Heart right ventricle (tissue), 16 donors: ENCODE measurements at places on chromosomes 16 and 17.

GRCh38 chr16:86382067-86382773 lies 128.1 kb upstream of the FOXF1 start:
- DNase-seq = no peak
- no peaks in the 10 kb centered on the region for H3K4me1 ChIP-seq
- H3K36me3 ChIP-seq = no peaks in the 10 kb centered on the region
- H3K4me3 ChIP-seq = no peak overlapping the region
- H3K27ac ChIP-seq = no peak overlapping the region

GRCh38 chr17:73947966-73948355 lies 255.5 kb upstream of the RPL38 start:
- no peaks in the 10 kb centered on the region for H3K36me3 ChIP-seq
- peaks cover 6% of the 10 kb centered on the region for H3K4me1 ChIP-seq
- H3K27ac ChIP-seq = no peak overlapping the region
- no peak overlapping the region for H3K4me3 ChIP-seq
- peaks cover 68% of the 10 kb centered on the region for H3K27me3 ChIP-seq

- no peak overlapping the region for H3K4me3 ChIP-seq
- peak overlapping the region; percentile 78 for H3K27ac ChIP-seq
- peak; percentile 29 for DNase-seq
- no peaks in the 10 kb centered on the region for H3K36me3 ChIP-seq
- peaks cover 10% of the 10 kb centered on the region for H3K4me1 ChIP-seq
- no peaks in the 10 kb centered on the region for H3K27me3 ChIP-seq
Measured at GRCh38 chr16:68470461-68471150, 22.3 kb upstream of the SMPD3 start.

- peaks cover 21% of the 10 kb centered on the region for H3K4me1 ChIP-seq
- H3K27me3 ChIP-seq = no peaks in the 10 kb centered on the region
- peak; percentile 71 for DNase-seq
- peak overlapping the region; percentile 79 for H3K4me3 ChIP-seq
Measured at GRCh38 chr17:29931231-29931932, 1.4 kb upstream of the SSH2 start.

DNA sequence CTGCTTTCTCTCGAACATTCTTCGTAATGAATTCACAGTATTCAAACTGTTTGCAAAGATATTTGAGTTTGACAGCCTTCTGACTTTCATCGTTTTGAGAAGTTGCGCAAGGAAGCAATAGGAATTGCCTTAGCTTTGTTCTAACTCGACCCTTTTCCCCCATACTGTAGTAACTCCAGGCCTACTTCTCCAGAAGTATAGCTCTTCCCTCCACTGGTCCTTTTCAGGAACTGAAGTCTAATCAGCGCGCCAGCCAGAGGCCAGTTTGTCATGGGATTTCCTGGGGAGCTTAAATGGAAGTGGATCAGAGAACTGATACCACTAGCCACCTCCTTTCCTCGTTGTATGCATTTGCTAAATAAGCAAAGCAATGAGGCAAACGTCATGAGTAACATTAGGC lies 27.9 kb downstream of the CDR2 start:
- peak overlapping the region; percentile 23 for H3K27ac ChIP-seq
- H3K27me3 ChIP-seq = no peaks in the 10 kb centered on the region
- H3K36me3 ChIP-seq = no peaks in the 10 kb centered on the region

DNA sequence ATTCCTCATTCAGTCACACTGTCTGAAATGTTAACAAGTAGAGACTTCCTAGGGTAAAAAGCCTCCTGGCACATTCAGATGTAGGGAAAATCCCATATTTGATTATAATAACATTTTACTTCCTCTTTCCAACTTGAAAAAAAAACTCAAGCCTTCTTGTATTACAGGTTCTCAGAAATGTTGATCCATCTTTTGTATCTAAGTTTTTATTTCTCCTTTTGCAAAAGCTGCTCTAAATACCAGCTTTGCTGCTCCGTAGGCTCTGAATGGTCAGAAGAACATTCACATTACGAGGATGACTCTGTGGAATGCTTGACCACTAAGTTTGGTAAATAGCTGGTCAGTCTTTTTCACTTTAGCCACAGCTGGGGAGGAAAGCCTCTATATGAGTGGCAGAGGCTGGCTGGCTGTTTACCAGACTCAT lies 13.2 kb upstream of the HEATR6 start:
- no peaks in the 10 kb centered on the region for H3K36me3 ChIP-seq
- no peaks in the 10 kb centered on the region for H3K27me3 ChIP-seq
- H3K4me1 ChIP-seq = no peaks in the 10 kb centered on the region

DNA sequence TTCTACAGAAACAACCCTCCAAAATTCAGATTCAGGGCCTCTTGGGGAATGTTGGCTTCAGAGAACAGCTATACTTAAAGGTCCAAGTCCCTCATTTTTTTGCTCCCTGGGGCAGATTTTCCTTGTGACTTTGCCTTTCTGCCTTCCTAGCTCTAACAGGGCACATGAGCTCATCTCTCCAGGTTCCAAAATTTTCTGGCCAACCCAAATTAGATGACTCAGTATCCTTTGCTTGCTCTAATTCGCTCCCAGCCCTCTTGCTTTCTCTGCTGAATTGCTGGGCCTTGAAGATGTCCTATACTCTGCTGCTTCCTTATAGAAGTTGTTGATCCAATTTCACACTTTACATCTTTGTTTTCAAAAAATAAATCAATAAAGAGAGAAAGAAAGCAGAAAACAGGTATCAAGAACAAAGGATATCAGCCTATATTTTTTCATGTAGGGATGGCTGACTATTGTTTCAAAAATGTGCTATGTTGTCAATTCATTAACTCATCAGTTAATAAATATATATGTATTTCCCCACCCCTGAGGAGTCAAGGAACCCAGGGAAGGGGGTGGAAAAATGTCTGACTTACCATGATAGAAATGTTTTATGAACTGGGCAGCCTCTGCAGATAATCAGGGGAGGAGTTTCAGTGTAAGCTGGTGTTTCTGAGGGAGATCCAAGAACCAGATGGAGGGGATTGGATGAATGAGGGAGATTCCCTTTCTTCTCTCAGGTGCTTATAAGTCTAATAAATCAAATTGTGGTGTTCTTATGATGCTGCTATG lies 1.0 kb upstream of the KRTAP4-2 start:
- no peak overlapping the region for H3K4me3 ChIP-seq
- no peak overlapping the region for H3K27ac ChIP-seq
- H3K36me3 ChIP-seq = no peaks in the 10 kb centered on the region
- H3K27me3 ChIP-seq = peaks cover 14% of the 10 kb centered on the region
- no peak for DNase-seq

DNA sequence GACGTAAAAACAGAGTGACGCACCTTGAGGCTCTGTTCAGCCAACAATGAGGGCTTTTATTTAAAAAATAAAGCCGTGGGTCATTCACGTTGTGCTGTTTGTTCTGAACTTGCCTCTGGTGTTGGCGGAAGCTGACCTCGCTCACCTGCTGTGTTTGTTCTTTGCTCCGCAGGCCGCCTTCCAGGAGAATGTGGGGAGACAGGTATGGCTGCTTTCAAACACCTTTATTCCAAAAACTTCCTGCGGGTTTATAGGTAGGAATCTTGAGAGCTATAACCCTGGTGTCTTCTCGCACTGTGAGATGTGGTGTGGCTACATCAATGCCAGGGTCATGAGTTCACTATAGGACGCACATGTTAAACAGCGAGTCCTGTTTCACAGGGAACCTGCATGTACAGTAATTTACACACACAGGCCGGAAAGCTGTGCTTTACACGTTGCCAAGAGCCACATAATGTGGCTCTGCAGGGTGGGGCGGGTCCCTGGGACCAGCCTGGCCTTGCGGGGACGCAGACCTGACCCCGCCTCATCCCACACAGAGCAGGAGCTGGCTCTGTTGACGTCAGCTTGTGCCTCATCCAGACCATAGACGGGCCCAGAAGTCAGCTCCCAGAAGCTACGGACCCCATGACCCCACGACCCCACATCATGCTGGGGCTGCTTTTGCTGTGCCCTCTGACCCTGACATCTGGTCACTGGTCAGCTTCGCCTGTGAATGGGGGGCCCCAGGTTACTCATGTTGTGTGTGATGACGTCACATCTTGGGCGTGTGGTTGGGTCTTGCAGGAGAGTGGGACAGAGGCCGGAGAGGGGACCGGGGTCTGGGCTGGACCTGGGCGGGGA lies 49.9 kb upstream of the ZNF750 start:
- H3K36me3 ChIP-seq = peaks cover 16% of the 10 kb centered on the region
- peaks cover 70% of the 10 kb centered on the region for H3K4me1 ChIP-seq
- no peaks in the 10 kb centered on the region for H3K27me3 ChIP-seq
- no peak overlapping the region for H3K27ac ChIP-seq
- DNase-seq = no peak

DNA sequence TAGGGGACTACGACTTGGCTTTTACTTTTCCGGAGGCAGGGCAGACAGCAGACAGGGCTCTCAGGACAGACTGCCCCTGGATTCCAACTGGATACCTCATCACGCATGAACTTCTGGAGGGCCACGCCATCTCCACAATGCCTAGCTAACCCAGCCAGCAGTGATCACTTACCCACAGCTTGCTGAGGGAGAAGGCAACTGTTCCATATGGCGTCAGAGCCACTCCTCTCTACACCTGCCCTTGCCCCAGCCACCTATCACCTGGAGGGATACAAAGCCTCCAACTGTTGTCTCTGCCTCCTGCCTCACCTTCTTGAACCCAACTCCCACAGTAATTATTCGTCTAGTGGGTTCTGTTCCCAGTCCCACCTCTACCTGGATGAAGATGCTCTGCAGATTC lies 8.8 kb downstream of the MYO19 start:
- no peak overlapping the region for H3K27ac ChIP-seq
- peaks cover 5% of the 10 kb centered on the region for H3K4me1 ChIP-seq
- no peak overlapping the region for H3K4me3 ChIP-seq
- DNase-seq = no peak

- DNase-seq = no peak
- no peaks in the 10 kb centered on the region for H3K36me3 ChIP-seq
- H3K27me3 ChIP-seq = peaks cover 53% of the 10 kb centered on the region
- H3K27ac ChIP-seq = no peak overlapping the region
- H3K4me3 ChIP-seq = no peak overlapping the region
Measured at GRCh38 chr17:79273660-79274059, 199.0 kb downstream of the ENGASE start.

DNA sequence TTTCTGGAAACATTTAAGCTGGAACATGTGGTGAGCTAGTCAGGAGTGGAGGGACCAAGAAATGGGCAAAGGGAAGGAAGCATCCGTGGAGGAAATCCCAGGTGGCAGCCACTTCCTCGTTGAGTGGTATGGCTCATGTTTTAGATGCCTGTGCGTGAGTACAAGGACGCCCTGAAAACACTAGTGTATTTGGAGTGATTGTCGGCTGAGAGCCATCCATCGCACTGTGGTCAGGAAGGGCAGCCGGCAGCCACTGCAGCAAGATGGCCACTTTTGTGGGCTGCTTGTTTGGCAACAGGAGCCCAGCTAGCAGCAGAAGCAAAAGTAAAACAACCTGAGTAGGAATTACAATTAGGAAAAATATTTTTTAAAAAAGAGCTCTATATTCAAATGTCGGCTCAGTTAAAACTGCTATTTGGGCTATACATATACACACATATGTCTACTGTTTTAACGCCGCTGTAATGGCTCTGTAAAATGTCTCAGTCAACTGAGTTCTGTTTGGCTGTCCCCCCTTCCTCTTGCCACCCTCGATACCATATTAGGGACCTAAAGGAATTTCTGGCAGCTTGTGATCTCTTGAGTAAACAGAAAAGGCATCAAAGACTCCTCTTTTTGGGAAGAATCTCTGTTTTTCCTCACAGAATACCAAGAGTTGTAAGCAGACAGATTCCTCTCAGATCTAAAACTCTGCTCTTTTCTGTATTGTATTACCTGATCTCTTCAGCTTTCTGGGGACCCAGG lies 39.2 kb downstream of the BRD7 start:
- H3K4me1 ChIP-seq = no peaks in the 10 kb centered on the region
- no peak for DNase-seq
- no peak overlapping the region for H3K27ac ChIP-seq
- H3K4me3 ChIP-seq = no peak overlapping the region
- no peaks in the 10 kb centered on the region for H3K27me3 ChIP-seq

DNA sequence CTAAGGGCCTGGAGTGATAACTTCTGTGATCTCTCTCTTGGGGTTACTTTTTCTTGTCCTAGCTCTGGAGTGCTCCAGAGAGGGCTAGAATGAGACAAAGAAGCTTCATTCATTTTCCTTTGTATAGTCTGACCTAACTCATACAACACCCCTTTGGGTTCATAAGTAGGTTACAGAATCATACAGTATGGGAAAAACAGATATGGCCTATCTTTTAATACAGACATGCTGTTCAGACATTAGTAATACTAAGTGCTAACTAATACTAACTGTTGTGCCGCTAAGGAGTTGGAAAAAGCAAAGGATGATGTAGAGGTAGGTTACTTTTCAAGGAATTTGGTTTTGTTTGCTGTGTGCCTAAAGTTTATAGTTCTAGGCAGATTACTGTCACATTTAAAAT lies 84.7 kb downstream of the NLK start:
- H3K27ac ChIP-seq = no peak overlapping the region
- no peaks in the 10 kb centered on the region for H3K36me3 ChIP-seq
- no peaks in the 10 kb centered on the region for H3K27me3 ChIP-seq
- no peak for DNase-seq
- no peaks in the 10 kb centered on the region for H3K4me1 ChIP-seq

- no peak for DNase-seq
- peak overlapping the region; percentile 64 for H3K4me3 ChIP-seq
- no peaks in the 10 kb centered on the region for H3K36me3 ChIP-seq
- H3K27me3 ChIP-seq = peaks cover 3% of the 10 kb centered on the region
- peaks cover 25% of the 10 kb centered on the region for H3K4me1 ChIP-seq
- H3K27ac ChIP-seq = peak overlapping the region; percentile 81
Measured at GRCh38 chr17:79776376-79777119, 1.4 kb upstream of the CBX2 start.

GRCh38 chr16:20249211-20249610 lies 78.1 kb downstream of the GP2 start:
- peaks cover 5% of the 10 kb centered on the region for H3K27me3 ChIP-seq
- H3K4me1 ChIP-seq = no peaks in the 10 kb centered on the region
- no peaks in the 10 kb centered on the region for H3K36me3 ChIP-seq
- DNase-seq = no peak

GRCh38 chr16:79587897-79588296 lies 12.6 kb downstream of the MAF start:
- H3K4me1 ChIP-seq = peaks cover 6% of the 10 kb centered on the region
- no peak for DNase-seq
- no peak overlapping the region for H3K27ac ChIP-seq
- H3K36me3 ChIP-seq = no peaks in the 10 kb centered on the region

- H3K27me3 ChIP-seq = no peaks in the 10 kb centered on the region
- peak overlapping the region; percentile 58 for H3K27ac ChIP-seq
- no peak overlapping the region for H3K4me3 ChIP-seq
Measured at GRCh38 chr17:62693616-62694409, 66.3 kb downstream of the MRC2 start.

DNA sequence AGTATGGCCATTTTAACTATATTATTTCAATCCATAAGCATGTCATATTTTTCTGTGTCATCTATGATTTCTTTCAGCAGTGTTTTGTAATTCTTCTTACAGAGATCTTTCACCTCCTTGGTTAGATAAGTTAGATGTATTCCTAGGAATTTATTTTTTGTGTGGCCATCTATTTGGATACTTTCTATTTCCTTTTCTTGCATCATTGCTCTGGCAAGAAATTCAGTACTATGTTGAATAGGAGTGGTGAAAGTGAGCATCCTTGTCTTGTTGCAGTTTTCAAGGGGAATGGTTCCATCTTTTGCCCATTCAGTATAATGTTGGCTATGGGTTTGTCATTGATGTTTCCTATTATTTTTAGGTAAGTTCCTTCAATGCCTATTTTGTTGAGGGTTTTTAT lies 15.1 kb upstream of the ABCA9 start:
- H3K4me3 ChIP-seq = no peak overlapping the region
- H3K27ac ChIP-seq = no peak overlapping the region
- DNase-seq = no peak
- H3K36me3 ChIP-seq = peaks cover 41% of the 10 kb centered on the region
- no peaks in the 10 kb centered on the region for H3K4me1 ChIP-seq
- no peaks in the 10 kb centered on the region for H3K27me3 ChIP-seq
